Left hindlimb (tissue), 1 donor: ENCODE measurements at places on chromosomes 4 and X.

- no peak for DNase-seq
Measured at GRCh38 chr4:53009824-53010223, 147.7 kb downstream of the RASL11B start.

DNA sequence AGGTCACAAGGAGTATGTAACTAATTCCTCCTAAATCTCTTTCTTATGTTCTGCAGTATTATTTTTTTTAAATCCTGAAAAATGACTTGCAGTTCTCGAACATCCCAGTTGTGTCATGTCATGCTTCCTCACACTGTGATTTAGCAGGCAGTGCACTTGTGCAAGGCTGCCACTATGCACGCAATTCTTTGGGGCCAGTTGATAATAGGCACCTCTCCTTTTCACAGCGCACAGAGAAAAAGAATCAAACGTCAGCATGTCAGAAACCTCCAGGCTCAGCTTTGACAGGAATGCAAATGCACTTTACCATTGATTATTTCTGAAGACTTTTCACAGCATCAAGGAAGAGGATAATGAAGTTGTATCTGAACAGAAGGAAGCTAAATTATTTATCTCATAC is 62.9 kb downstream of the FGF13 start:
- DNase-seq, result no peak

DNA sequence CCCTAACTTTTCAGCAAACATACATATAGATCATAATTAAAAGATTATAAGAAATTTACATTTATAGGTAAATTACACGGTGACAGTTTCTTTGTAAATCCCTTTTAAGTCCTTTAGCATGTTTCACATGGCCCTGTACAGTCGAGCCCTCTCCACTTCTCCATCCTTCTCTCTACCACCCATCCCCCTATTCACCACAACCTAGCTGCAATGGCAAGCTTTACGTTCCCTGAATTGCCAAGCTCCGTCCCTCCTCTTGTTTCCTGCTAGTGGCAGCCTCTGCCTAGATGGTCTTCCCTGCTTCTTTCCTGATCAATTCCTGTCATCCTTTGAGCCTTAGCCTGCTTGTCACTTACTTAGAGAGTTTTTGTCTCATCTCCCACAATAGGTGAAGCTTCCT is 116.2 kb downstream of the TMA16 start:
- no peak for DNase-seq

DNA sequence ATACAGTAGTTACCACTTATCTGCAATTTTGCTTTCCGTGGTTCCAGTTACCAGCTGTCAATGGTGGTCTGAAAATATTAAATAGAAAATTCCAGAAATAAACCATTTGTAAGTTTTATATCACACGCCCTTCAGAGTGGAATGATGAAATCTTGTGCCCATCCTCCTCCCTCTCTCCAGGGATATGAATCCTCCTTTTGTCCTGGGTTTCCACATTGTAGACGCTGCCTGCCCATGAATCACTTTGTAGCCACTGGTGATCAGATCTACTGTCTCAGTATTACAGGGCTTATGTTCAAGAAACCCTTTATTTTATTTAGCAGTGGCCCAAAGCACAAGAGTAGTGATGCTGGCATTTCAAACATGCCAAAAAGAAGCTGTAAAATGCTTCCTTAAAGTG is 198.6 kb downstream of the KCNIP4 start:
- no peak for DNase-seq

GRCh38 chrX:86604607-86605006 is 456.4 kb downstream of the DACH2 start:
- DNase-seq, result no peak

DNA sequence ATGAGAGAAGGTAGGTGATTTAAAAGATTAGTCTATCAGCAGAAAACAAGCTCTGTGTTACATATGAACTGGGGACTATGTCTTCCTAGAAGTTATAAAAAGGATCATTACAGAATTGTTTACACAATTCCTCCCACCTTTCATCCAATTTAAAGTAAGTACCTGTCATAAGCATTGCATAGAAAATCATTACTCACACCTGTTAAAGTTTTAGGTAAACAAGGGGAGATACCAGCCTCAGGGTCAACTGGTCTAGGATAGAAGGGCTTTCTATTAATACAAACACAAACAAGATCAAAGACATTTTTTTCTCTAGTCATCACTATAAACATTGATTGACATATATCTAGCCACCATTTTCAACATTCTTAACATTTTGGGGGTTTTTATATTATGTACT is 333.9 kb downstream of the ARHGAP24 start:
- DNase-seq, result no peak

- no peak for DNase-seq
Measured at GRCh38 chr4:40607221-40607620, 22.4 kb downstream of the RBM47 start.

GRCh38 chr4:154231806-154232478 is 259.7 kb downstream of the DCHS2 start:
- no peak for DNase-seq

- no peak for DNase-seq
Measured at GRCh38 chr4:174865418-174865985, 36.5 kb upstream of the GLRA3 start.

- DNase-seq, result peak; percentile 60
Measured at GRCh38 chr4:100799761-100800539, 282.1 kb upstream of the EMCN start.

GRCh38 chr4:57023104-57023503 is 44.4 kb downstream of the POLR2B start:
- no peak for DNase-seq

GRCh38 chr4:61605984-61606383 is 405.9 kb downstream of the ADGRL3 start:
- DNase-seq, result no peak

GRCh38 chr4:2105559-2105958 is 46.4 kb downstream of the NAT8L start:
- no peak for DNase-seq

GRCh38 chrX:46198858-46199257 is 346.4 kb downstream of the ZNF674 start:
- no peak for DNase-seq

DNA sequence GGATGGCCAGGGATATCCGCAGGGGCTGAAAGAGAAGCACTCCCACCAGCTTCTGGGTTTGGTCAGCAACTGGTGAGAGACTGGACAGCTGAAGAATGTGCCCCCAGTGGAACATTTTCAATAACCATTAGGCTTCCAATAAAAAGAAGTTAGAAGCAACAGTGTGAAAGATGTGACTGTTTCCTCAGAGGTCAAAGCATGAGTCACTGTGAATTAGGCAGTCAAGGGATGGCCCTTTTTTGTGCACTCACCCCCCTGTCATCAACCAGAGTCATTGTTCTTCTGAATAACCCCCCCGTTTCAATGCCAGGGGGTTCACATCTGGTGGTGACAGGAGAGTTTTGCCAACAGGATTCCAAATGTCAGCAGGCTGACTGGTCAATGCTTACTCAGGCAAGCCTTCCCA is 74.6 kb upstream of the SH3RF1 start:
- DNase-seq, result no peak

- DNase-seq, result no peak
Measured at GRCh38 chr4:30028826-30029225, 691.3 kb upstream of the PCDH7 start.

DNA sequence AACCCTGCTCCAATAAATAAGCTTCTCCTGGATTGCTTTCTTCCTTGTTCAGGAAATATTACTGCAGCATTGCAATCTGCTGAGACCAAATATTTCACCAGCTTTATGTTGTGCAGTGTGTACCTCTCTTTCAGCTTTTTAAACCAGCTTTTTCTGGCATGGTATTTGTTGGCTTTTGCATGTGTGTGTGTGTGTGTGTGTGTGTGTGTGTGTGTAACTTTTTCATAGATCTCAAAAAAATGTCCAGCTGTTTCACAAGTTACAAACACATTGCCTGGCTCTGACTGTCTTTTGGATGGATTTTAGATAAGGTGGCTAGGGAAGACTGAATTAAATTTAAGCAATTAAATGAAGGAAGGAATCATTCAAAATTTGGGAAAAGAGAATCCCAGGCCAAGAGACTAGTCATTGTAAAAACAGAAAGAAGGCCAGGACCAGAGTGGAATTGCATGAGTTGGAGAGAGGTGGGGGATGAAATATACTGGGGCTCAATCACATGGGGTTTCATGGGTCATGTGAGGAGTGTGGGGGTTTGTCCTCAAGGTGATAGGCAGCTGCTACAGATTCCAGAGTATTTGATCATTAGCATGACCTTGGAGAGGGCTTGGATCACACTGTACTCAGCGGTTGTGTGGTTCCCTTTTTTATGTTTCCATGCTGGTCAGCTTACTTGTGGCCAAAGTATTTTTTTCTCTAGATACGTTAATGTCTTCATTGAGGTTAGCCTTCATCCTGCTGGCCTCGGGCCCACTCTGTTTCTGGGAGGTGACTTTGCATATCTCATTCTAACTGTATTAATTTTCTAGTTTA is 357.7 kb upstream of the BOD1L1 start:
- DNase-seq, result no peak

- no peak for DNase-seq
Measured at GRCh38 chr4:182451441-182451840, 208.2 kb downstream of the TENM3 start.

DNA sequence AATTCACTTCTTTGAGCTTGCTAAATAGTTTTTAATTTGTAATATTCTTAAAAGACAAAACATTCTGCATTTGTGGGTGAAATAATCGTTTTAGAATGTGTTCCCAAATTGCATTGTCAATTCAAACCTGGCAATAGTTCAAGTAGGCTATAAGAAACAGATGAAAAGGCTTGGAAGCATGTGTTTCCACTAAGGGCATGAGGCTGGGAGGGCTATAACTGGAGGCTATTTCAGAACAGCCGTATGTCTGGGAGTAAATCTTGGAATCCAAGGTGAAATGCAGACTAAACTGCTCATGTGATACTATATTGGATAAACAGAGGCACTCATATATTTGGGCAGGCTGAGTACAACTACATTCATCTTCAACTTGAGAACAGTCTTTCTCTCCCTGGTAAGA is 117.4 kb upstream of the GRPR start:
- DNase-seq, result no peak
